ENCODE measurements at places on chromosomes 6 and 20.

- DNase-seq, result no peak
Observed at GRCh38 chr6:45801471-45802289, 214.0 kb downstream of the CLIC5 start.

GRCh38 chr20:23541330-23541729 is 27.0 kb downstream of the CST9L start:
- no peak for DNase-seq

GRCh38 chr20:17012546-17013226 is 214.2 kb upstream of the PCSK2 start:
- DNase-seq, result no peak

GRCh38 chr20:38804682-38805501 is 605 bp upstream of the PPP1R16B start:
- DNase-seq, result no peak

GRCh38 chr6:31896856-31897611 is 464 bp downstream of the EHMT2 start:
- no peak for DNase-seq

GRCh38 chr20:19747903-19748302 is 10.2 kb upstream of the RIN2 start:
- DNase-seq, result no peak

GRCh38 chr6:50451826-50452400 is 261.4 kb upstream of the TFAP2D start:
- no peak for DNase-seq
